Activated T-helper 17 cell treated with anti-CD3 and anti-CD28 coated beads, Interleukin-2, amount 50 U/mL, for 72 hours (primary cell): ENCODE measurements at places on chromosomes 13 and 19.

GRCh38 chr19:29489172-29489951 lies 36.4 kb upstream of the VSTM2B start:
- ATAC-seq: no peak

DNA sequence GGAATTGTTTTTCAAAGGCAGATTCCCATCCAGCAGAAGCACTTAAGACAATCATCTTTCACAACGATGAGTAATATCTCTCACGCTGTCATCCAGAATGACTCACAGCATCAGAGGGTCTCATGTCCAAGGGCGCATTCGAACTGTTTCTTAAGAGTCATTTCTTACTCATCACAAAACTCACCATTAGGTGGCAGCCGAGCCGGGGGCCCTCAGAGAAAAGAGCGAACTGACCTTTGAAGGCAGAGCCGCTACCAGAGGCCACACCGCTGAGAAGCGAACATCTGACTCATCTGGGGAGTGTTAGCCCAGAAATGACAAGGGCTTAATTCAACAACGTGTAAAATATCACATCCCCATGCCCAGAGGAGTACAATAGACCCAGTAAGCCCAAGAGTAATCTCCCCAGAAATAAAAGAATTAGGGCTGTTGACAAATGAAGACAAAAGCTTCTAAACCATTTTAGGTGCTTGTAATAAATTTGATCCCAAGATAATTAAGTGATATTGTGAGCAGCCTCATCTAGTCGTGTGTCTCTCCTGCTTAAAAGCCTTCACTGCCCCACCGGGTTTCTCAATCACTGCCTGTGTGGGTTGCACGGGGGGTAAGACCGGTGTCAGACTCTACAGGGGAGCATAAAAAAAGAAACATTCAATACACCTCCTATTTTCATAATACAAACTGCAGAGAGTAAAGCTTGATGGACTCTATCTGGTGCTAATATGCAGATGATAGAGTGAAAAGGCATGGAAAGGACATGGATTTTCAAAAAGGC lies 96.2 kb downstream of the CYSLTR2 start:
- peak; percentile 93 for ATAC-seq

GRCh38 chr13:110929104-110929777 lies 14.4 kb upstream of the ANKRD10 start:
- ATAC-seq: no peak

GRCh38 chr19:37519890-37520289 lies 13.2 kb downstream of the ZNF793 start:
- ATAC-seq: peak; percentile 40

DNA sequence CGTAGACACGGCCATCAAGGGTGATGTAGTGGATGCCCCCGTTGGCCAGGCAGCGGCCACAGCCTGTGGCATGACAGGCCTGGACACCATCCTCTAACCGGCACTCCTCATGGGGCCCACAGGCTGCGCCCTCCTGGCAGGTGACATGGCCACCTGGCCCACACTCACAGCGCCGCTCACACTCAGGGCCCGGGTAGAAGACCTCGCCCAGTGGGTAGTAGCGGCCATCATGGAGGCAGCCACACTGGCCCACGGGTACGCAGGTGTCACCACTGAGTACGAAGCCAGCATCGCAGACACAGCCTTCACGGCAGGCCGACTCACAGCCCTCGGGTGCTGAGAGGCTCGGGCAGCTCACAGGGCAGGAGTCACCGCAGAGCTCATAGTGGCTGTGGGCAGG lies 27.2 kb upstream of the FBL start:
- no peak for ATAC-seq

DNA sequence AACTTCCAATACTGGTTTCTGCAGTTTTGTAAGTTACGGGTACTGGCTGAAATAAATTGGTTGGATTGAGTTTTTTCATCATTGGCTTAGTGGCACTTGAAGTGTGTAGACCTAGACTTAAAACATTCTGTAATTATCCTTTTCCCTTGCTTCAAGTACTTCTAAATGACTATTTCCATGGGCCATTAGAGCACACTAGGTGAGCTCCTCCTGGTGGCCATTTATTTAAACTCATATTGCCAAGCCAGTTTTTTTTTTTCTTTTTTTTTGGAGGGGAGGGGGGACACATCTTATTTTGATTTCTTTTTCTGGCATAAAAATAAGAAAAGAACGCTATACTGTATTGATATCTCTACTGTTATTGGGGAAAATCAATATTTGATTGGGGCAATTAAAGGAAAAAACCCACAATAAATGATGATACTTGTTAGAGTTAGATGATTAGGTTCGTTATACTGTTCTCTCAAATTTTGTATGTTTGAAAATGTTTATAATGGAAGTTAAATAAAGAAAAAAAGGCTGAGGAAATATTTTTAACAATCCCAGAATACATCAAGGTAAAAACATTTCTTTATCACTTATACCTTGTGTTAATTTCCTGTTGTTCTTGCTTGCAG lies 82.9 kb downstream of the PDS5B start:
- peak; percentile 34 for ATAC-seq

- ATAC-seq: no peak
Measured at GRCh38 chr19:13762635-13763235, 1.6 kb upstream of the MRI1 start.

DNA sequence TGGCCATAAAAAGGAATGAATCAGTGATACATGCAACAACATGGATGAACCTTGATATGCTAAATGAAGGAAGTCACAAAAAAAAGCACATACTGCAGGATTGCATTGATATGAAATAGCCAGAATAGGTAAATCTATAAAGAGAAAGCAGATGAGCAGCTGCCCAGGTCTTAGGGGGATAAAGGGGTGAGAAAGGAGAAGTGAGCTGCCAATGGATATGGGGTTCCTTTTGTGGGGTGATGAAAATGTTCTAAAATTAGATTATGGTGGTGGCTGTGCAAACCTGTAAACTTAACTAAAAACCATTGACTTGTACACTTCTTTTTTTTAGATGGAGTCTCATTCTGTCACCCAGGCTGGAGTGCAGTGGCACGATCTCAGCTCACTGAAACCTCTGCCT lies 12.1 kb downstream of the HAS1 start:
- ATAC-seq: no peak

- no peak for ATAC-seq
Measured at GRCh38 chr13:91520952-91521351, 122.5 kb downstream of the GPC5 start.
